ENCODE measurements at places on chromosomes 5 and 9. TPM values are rescaled to one million over a fixed set of nuclear protein-coding genes. Genes with fewer than 3 reads are reported as not detected.
A peak's percentile ranks its signal among the peaks of the same experiment; 100 is the strongest.

The NOXA1 gene
- not detected for total RNA-seq

GRCh38 chr5:181259283-181259682 lies 1.7 kb downstream of the TRIM52 start:
- no peak for DNase-seq

DNA sequence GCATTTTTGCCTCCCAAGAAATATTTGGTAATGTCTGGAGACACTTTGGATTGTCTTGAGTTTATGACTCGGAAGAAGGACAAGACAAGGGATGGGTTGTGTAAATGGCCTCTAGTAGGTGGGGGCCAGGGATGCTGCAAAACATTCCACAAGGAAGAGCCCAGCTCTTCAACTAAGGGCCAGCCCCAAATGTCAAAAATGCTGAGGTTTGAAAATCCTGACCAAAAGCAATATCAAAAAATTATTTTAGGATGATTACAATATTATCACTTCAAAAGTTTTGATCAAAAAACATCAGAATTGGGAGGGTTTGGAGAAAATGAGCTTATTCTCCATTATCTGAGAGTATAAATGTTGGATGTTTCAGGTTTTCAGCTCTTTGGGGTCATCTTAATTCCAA lies 248.9 kb upstream of the SLC24A2 start:
- DNase-seq: no peak

GRCh38 chr5:17766031-17766430 lies 131.8 kb downstream of the TAF11L14 start:
- DNase-seq: no peak

The POLR1E gene
- 91.7 TPM for total RNA-seq

GRCh38 chr9:124602204-124602603 lies 95.0 kb upstream of the NR5A1 start:
- DNase-seq: no peak

The PDE6A gene
- total RNA-seq: not detected

- DNase-seq: peak; percentile 93
Measured at GRCh38 chr5:81420039-81420667, 26.2 kb upstream of the ACOT12 start.

- DNase-seq: no peak
Measured at GRCh38 chr9:95057101-95057500, 260.4 kb downstream of the FANCC start.

- DNase-seq: peak; percentile 10
Measured at GRCh38 chr9:100515578-100516494, 42.9 kb downstream of the TMEFF1 start.

DNA sequence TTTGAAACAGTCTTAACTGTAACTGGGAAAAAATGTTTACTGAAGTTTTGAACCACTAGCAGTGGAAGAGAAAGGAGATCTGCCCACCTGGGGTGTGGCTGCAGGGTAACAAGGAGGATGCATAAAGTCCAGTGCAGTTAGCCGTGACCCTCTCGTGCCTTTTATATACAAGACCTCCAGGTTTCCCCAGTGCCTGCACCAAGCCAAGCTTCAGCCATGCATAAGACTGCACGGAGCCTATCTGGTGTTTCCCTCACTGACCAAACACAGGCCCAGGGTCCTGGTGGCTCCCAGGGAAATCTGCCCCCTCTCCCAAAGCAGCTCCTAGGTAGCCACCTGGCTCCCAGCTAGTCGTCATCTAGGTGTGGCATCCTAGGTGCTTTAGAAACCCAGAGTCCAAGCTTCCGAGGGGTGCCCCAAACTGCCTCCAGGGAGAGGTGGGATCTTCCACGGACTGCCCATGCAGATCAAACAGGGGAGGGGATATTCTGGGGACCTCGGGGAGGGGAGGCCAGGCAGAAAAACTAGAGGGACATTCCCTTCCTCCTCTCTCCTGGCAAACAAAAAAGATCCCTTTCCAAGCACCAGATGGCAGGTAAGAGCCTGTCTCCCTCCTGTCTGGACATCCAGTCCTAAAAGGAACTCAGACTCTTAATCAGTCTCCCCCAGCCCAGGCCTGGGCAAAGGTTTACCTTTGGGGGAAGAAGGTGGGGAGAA lies 2.7 kb downstream of the SHB start:
- DNase-seq: peak; percentile 33

The CA9 gene
- total RNA-seq: 0.42 TPM

Data from Daoy (cell line).